ENCODE measurements at places on chromosomes 4 and X.

DNA sequence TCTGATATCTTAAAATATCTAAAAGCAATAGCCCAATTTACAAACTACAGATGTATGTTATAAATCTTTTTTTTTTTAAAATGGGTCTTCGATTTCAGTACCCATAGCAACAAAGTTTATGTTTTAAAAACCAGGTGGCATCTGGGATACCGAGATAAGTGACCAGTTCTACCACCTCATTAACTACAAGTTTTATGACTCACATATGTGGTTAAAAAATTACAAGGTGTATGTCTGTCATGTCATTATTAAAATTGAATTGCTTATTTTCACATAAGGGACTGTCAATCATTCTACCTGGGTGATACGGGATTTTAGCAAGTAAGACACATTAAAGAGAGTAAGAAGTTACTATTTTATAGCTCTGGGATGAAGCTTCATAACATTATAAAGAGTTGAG, 192.0 kb upstream of the ETNPPL start:
- DNase-seq: no peak

- DNase-seq: no peak
Observed at GRCh38 chr4:173461170-173461569, 62.3 kb upstream of the SCRG1 start.

- no peak for DNase-seq
Observed at GRCh38 chr4:185775792-185776555, 36.0 kb downstream of the SORBS2 start.

DNA sequence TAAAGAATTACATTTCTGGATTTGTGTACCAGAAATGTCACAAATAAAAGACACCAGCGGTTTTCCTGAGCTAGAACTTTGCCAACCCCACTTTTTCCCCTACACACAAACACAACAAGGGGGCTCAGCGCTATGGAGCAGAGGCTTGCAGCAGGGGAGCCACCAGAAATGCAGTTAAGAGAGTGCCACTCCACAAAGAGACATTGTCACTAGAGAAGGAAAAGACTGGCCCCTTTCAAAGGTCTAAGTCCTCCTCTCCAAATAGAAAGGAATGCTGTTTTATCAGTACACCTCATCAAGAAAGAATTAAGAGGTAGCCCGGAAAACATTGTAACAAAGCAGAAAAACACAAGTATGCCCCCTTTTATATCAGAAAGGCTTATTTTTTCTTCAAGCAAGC, 419.5 kb downstream of the HNRNPD start:
- DNase-seq: no peak

- no peak for DNase-seq
Observed at GRCh38 chr4:110676241-110676640, 53.4 kb upstream of the PITX2 start.

DNA sequence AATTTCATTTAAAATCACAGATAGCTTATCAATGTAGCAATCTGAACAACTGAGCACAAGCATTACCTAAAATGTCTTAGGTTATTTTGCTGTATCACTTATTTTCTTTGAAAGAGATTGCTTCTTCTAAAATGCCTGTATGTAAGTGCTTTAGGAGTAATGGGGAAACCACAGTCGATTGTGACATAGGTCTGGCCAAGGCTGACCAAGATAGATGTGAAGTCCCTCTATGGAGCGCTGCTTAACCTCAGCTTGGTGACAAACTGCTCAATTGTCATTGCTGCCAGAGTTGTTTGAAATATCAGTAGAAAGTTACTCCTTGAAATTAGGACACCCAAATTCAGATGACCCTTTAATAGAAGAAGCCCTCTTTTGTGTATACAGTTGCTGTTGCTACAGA, 401.9 kb upstream of the NDST4 start:
- DNase-seq: no peak

- DNase-seq: no peak
Observed at GRCh38 chrX:3244955-3245354, 101.5 kb downstream of the MXRA5 start.

- no peak for DNase-seq
Observed at GRCh38 chr4:144357975-144358374, 217.5 kb upstream of the GYPA start.

DNA sequence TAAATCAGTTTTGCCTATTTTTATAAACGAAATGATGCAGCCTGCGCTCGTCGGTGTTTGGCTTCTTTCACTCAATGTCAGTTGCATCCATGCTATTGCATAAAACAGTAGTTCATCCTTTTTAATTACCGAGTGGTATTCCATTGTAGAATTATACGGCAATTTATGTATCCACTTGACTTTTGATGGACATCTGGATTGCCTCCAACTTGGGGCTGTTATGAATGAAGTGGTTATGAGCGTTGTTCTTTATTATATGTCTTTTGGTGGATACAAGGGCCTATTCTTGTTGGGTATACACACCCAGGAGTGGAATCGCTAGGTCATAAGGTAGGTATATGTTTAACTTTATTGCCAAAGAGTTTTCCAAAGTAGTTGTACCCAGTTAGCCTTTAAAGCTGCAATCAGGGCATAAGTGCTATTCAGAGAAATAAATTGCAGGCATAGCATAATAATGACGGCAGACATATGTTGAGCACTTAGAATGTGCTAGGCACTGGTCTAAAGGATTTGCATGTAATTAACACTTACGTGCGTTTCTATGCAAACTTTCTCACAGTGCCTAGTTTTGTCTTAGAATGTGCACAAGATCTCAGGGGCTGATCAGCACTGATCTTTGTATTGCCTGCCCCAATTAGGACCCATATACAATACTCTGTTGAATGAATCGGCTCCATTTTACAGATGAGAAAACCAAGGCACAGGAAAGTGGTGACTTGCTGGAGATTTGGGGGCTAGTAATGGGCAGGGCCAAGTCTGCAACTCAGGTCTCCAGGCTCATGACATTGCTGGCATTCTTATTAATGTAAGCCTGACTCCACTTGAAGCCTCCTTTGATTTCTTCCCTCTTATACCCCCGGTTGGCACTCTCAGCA, 407.0 kb downstream of the BCOR start:
- no peak for DNase-seq

DNA sequence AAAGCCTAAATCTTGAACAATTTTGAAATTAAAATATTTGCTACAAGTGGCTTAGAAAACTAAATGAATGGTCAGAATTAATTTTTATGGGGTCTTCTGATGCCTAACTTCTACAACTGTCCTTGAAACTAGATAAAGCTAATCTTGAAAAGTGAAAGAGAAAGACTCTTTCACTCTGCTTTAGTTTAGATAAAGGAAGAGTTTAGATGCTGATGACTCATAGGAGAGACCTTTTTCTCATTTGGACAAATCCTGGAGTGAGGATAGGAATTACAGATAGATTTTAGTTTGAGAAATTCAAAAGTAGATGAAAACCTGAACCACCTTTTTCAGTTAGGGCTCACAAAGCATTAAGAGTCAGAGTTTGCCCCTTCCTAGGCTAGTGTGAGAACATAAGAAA, 342.3 kb upstream of the GRID2 start:
- DNase-seq: no peak

DNA sequence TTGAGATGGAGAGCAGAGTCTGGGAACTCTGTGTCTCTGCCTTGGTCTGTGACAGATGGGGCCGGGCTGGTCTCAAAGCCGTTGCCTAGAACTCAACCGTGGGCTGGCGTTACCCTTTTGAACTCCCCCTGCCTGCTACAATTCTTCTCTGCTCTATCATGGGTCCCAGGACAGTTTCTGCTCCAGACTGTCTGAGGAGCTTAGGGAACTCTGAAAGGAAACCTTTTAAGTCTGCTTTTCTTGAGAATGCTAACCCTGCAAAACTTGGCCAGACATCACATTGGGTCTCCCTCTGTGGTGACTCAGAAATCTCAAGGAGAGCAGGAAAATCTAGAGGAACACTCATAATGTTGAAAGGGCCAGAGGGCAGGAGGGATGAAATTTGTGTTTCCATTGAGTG, 240.6 kb downstream of the CBR4 start:
- no peak for DNase-seq

DNA sequence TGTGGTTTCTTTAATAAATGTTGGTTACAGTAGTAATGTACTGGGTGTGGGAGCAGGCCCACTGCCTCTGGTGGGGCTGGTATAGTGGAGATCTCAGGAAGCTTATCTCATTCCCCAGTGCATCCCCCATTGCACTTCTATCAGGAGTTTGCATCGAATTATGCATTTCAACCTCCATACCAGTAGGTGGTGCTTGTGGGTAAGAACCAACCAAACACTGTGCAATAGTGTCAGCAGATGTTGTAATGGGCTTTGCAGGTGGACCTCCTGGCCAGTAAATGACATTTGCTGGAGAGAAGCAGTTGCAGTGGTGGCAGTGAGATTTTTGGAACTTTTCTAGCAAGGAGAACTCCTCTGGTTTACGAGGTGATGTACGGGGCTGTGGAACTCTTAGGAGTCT, 150.6 kb downstream of the POU3F4 start:
- DNase-seq: no peak

DNA sequence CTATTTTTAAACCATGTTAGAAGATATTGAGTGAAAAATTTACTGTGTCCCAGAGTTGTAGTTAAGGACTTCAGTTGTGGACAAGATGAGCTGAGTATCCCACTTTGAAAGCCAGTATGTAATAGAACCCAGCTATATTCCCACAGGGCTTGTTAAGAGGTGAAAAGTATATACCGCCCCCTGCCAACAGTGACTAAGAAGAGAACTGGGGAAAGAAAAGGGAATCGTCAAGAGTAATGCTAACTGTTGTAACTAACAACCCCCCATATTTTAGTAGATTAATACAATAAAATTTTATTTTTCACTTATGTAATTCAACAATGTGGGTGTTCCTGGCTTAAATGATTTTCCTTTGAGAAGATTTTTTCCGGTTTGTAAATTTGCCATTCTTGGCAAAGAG, 250.4 kb upstream of the GIMD1 start:
- no peak for DNase-seq

DNA sequence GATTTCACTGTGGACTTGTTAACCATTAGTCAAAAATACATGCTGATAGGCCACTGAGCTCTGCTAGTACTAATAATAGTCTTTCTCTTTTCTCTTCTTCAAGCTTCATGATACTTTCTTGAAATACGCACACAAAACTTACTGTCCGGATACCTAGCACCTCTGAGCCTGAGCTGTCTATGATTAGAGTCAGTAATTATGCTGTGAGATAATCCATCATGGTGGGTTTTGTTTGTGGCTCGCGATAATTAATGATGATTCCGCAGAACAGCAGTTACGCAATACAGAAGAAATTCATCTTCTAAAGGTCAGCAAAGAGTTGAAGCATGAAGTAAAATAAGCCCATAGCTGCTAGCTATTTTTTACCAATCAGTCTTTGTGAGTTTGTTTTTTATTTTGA, 511.5 kb upstream of the GALNT7 start:
- no peak for DNase-seq

DNA sequence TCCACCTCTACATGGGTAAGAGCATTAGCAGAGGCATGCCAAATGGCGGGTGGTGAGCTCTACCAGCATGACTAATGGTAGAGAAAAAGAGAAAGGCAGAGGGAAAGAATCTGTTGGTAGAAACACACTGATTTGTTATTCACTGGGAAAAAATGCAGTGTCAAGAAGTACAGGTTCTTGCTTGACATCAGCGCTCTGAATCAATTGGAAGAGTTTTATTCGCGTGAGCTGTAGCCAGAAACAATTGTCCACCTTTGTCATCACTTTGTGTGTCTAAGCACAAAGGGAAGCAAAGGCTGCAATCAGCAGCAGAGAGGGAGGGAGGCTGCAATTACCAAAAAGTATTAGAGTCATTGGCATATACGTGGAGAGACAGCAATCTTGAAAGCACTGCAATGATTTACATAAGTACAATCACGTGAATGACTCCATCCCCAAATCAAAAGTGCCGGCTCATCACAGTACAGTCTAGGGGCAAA, 67.7 kb upstream of the HS3ST1 start:
- no peak for DNase-seq

GRCh38 chrX:74490247-74490646, 69.0 kb downstream of the SLC16A2 start:
- DNase-seq: no peak

- DNase-seq: peak; percentile 79
Observed at GRCh38 chr4:88818631-88819470, 121.2 kb upstream of the NAP1L5 start.

- DNase-seq: no peak
Observed at GRCh38 chrX:100812216-100813158, 7.7 kb upstream of the CSTF2 start.

DNA sequence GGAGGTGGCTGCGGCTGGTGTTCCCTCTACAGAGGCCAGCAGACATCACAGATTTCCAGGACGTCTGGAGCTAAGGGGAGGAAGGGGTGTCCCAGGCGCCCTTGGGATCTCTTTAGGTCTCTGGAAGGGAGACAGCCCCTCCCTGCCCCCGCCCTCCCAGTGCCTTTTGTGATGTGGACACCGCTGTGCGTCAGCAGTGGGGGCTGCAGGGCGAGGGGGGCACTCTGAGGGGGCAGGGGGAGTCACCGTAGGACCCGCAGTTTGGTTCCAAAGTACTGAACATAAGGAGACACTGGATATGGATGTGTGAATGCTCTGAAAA, 25.6 kb upstream of the MXD4 start:
- DNase-seq: no peak

- no peak for DNase-seq
Observed at GRCh38 chr4:116520886-116521285, 564.5 kb downstream of the TRAM1L1 start.

DNA sequence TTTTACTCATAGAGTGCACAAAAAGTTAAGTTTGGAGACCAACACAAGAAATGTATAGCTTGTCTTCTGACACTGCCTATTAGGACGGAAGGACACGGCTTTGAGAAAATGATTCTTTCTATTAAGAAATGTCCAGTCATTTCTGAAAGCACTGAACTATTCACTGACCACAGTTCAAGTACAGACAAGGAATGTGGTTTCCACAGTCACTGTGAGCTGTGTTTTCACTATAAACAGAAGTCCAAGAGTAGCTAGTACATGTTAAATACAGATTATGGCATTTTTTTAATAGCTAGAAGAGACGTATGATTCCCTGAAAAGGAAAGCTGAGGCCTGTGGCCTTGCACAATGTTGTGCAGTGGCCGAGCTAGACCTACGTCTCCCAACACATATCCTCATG, 115.1 kb upstream of the GPM6A start:
- DNase-seq: no peak

DNA sequence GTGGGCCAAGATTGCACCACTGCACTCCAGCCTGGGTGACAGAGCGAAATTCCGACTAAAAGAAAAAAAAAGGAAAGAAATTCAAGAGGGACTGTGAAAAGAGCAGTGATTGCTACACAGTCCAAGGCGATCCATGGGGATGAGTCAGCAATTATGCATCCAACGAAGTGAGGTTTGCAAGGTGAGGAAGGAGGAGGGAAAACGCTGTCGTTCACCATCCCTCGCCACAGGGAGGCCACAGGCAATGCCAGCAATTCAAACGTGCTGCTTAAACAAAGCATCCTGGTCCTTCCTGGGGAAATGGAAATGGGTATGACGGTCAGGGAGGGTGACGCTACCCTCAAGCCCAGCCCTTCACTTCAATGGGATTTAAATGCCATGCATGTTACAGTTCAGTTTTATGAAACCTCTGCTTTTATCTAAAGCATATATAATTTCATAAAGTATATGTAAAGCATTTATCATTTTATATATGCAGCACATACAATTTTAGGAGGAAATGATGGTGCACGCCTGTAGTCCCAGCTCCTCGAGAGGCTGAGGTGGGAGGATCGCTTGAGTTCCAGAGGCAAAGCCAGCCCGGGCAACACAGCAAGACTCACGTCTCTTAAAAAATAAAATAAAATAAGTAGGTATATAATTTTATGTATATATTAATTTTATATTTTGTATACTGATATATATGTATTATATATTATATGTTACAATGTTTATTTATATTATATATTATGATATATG, 108.7 kb downstream of the DHRSX start:
- DNase-seq: no peak

All from Ammon's horn (tissue), 1 donor.